ENCODE measurements at places on chromosomes 5 and 9. TPM values are rescaled to one million over a fixed set of nuclear protein-coding genes. Genes with fewer than 3 reads are reported as not detected.

- DNase-seq: peak; percentile 4
Measured at GRCh38 chr9:134443174-134444037, 117.2 kb downstream of the RXRA start.

Gene FCN2
- not detected for total RNA-seq

- no peak for DNase-seq
Measured at GRCh38 chr9:68951879-68952659, 61.8 kb downstream of the PRKACG start.

DNA sequence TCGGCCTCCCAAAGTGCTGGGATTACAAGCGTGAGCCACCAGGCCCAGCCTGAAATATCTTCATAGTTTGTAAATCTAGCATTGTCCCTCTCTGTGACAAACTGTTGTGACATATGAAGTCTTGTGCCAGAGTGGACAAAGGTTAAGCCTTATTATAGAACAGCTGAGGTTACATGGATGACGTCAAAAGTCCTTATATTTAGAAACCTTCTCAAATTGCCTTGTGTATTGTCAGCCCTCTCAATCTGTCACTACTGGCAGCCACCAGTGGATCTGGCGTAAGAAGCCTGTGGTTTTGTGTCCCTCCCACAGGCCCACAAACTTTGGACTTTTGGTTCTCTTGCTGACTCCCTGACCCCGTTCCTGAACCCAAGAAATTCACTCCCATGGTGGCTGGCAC is 79.4 kb upstream of the CCDC112 start:
- DNase-seq: no peak

Gene GPR150
- 0.82 TPM for total RNA-seq

Measured in glomerular endothelial cell (primary cell).